ENCODE measurements at places on chromosomes 3 and 15. TPM values are rescaled to one million over a fixed set of nuclear protein-coding genes. Genes with fewer than 3 reads are reported as not detected.

The TGM5 gene
- not detected for total RNA-seq

The FSTL1 gene
- 1,097 TPM for total RNA-seq

- DNase-seq: no peak
These were observed 11.1 kb downstream of the GP5 start for GRCh38 chr3:194387926-194388418.

DNA sequence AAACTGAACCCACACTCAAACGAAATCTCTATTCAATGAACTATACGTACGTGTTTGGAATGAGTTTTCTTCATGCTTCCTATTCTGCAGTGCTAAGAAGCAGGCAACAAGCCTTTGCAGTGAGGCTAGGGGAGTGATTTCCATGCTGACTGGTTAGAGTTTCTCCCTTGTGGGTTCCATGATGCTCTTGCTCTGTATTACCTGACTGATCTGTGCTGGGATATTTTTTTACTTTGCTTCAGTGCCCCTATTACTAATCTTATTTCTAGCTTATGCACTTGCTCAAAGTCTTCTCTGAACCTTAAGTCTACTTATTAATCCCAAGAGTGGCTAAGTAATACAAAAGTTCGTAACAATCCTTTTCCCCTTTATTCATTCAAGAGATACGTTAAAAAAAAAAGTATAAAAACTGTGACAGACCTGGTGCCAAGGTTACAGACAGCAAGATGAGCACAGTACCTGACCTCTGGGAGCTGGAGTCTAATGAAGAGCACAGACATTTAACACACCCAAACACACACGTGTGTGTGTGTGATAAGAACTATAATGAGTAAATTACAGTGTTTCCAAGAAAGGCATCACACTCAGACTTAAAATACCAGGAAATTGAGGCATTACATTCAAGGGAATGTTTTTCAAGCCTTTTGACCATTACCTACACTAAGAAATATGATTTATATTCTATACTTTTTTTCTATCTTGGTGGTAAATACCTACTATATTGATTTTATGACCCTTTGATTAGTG, 50.5 kb upstream of the FBN1 start:
- no peak for DNase-seq

DNA sequence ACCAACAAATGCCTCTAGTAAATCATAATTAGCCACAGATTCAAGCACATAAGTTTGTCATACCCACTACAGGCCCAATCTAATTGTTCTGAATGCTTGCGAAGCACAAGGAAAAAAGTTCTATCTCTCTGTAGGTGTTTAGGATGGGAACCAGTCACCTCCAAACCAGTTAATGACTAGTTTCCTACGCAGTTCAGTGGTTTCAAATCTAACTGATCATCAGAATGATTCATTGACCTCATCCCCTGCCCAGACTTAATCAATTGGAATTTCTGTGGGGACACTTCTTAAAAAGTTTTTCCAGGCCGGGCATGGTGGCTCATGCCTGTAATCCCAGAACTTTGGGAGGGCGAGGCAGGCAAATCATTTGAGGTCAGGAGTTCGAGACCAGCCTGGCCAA, 24.3 kb upstream of the MASP1 start:
- DNase-seq: no peak

DNA sequence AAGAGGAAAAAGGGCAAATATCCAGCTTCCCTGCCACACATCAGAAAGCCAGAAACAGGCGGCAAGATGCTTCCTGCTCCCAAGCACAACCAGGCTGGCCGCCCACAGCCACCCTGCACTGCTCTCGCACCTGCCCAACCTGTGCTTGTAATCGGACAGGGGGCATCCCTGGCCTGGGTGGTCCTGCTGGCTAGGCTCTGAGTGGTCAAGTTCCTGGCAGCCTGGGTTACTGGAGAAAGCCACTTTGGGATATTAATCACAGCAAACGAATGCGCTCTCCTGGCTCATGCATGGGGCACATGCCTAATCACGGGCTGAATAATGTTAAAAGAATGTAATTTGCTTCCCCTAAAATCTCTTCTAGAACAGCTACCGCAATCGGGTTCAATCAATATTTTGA, 442.4 kb downstream of the MCTP2 start:
- DNase-seq: no peak

- DNase-seq: no peak
These were observed 133.9 kb upstream of the SKOR1 start for GRCh38 chr15:67691450-67691849.

The NLGN1 gene
- 12.5 TPM for total RNA-seq

The MYZAP gene
- not detected for total RNA-seq

DNA sequence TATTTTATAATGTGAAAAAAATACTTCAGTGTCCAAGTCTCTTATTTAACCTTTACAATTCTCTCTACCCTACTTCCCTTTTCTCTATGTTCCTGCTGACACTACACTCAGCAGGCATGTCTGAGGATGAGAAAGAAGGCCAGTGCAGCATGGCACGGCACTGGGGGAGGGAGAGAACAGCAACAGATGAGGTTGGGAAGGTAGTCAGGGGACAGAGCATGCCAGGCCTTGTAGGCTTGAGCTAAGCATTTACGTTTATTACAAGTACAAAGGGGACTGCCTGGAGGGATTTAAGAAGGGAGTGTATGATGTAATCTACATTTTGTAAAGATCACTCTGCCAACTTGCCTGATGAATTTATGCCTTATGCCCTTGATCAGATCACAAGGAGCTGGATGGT, 117.3 kb upstream of the WNT5A start:
- no peak for DNase-seq

GRCh38 chr3:173911446-173911845, 513.9 kb downstream of the NLGN1 start:
- no peak for DNase-seq

Measured in IMR-90 (cell line).